ENCODE measurements at places on chromosomes 5 and 9.

GRCh38 chr5:68154119-68154857 lies 61.3 kb upstream of the PIK3R1 start:
- DNase-seq: no peak

DNA sequence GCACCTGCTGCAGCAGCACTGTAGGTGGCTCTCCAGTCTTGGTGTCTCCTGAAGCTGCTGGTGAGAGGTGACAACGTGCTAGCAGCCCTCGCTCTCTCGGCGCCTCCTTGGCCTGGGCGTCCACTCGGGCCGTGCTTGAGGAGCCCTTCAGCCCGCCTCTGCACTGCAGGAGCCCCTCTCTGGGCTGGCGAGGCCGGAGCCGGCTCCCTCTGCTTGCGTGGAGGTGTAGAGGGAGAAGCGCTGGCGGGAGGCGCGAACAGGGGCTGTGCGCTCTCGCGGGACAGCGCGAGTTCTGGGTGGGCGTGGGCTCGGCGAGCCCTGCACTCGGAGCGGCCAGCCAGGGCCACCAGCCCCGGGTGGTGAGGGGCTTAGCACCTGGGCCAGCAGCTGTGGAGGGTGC lies 62.2 kb upstream of the CNOT6 start:
- DNase-seq: no peak

GRCh38 chr9:95841377-95841776 lies 34.1 kb upstream of the ERCC6L2 start:
- DNase-seq: no peak

GRCh38 chr9:129162497-129163197 lies 15.4 kb downstream of the IER5L start:
- no peak for DNase-seq

GRCh38 chr5:15421381-15421780 lies 78.6 kb upstream of the FBXL7 start:
- DNase-seq: no peak

- DNase-seq: no peak
Measured at GRCh38 chr5:5826911-5827310, 404.4 kb downstream of the ICE1 start.

- no peak for DNase-seq
Measured at GRCh38 chr5:44991693-44992092, 182.9 kb downstream of the MRPS30 start.

- DNase-seq: no peak
Measured at GRCh38 chr9:85041466-85042137, 372.1 kb downstream of the NTRK2 start.

- no peak for DNase-seq
Measured at GRCh38 chr5:113490317-113490716, 2.1 kb upstream of the MCC start.

- DNase-seq: no peak
Measured at GRCh38 chr5:4906786-4907185, 233.3 kb upstream of the ADAMTS16 start.

DNA sequence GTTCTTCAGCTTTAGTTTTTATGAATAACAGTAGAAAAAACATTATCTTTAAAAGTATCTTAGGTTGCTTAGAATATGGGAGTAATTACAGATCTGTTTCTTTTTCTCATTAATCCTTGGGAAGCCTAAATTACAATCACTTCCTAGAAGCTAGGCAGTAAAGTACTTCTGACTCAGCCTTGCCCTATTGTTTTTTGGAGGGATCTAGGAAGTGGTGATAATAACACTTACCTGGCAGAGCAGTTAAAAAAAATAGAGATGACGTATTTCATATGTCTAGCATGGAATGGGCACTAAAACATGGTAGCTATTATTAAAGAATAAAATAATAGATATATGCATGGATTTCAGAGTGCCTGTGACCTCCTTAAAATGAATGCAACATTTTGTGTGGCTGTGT lies 8.2 kb upstream of the FST start:
- no peak for DNase-seq
